Activated CD8-positive, alpha-beta memory T cell treated with anti-CD3 and anti-CD28 coated beads, Interleukin-2, amount 10 ng/mL, durations not matched to agents 7 days and 5 days (primary cell): ENCODE measurements at places on chromosomes 16 and 17.

GRCh38 chr17:74490716-74491115, 24.3 kb downstream of the CD300A start:
- no peak for DNase-seq

DNA sequence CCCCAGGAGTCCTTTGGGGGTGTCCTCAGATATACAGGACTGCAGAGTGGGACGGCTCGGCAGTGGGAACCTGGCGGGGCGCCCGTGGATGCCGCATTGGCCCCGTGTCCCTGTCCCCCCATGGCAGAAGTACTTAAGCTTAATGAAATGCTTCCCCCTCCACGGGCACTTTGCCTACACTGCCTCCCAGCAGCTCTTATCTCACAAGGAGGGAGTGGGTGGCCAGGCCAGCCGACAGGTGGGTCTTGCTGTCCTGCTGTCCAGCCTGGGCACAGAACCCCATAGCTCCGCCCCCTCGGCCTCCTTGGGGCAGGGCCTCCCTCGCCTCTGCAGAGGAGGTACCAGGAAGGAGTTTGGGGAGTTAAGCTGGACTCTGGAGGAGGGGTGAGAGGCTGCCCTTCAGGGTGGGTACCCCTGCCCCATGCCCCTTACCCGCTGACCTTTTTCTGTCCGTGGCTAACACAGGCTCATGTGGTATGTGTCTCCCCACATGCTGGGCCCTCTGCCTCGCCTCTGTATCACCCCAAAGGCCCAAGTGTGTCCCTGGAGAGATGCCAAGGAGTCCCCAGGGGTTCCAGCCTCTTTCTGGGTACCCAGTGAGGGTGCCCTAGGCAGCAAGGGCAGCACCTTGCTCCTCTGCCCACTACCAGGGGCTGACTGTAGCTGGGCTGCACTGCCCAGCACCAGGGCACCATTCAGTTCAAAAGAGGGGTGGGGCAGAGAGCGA, 8.7 kb downstream of the THRA start:
- DNase-seq, result no peak

- DNase-seq, result no peak
These were observed 29.5 kb downstream of the PLCD3 start for GRCh38 chr17:45102856-45103255.

- DNase-seq, result no peak
These were observed 169.2 kb downstream of the HAPSTR1 start for GRCh38 chr16:9260666-9261065.

- DNase-seq, result no peak
These were observed 165.4 kb upstream of the FOXF1 start for GRCh38 chr16:86344881-86345280.

- DNase-seq, result no peak
These were observed 33.2 kb downstream of the IRX6 start for GRCh38 chr16:55357241-55357640.

DNA sequence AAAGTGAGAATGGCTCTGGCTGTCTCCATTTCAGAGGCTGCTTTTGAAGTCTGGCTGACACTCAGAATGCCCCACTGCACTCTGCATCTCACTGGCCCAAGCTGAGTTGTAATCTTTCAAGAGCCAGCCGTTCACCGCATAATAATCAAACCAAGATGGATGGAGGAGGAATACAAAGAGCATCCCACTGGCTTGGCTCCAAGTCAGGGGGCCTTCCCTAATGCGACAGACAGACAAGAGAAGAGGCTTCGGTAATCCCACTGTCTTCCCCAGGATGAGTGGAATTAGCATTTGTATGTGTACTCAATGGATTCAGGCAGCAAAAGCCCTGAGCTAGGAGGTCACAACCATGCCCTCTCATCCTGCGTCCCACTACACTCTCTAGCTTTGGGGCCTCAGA, 68.0 kb downstream of the CBLN1 start:
- no peak for DNase-seq

GRCh38 chr17:82170412-82170961, 42.2 kb downstream of the CCDC57 start:
- no peak for DNase-seq
